Suppressor macrophage (primary cell): ENCODE measurements at places on chromosomes 3 and 15.

DNA sequence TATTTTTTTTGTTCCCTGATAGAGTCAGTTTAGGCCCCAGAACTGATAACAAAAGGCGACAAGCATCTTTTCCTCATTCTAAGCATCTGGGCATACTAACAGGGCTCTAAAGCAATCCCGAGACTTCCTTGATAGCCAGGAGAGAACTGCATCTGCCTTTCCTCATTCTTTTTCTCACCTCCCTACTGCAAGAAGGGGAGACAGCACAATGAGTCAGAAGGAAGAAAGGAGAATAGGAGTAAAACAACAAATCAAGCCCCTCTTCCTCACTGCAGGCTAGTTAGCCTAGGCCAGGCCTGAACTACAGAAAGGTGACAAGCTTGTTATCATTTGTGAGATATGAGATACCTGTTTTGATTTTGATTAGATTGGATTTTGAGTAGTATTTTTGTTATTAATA, 97.9 kb downstream of the NAALADL2 start:
- DNase-seq: no peak

GRCh38 chr3:177781686-177782161, 584.4 kb upstream of the TBL1XR1 start:
- peak; percentile 79 for DNase-seq

DNA sequence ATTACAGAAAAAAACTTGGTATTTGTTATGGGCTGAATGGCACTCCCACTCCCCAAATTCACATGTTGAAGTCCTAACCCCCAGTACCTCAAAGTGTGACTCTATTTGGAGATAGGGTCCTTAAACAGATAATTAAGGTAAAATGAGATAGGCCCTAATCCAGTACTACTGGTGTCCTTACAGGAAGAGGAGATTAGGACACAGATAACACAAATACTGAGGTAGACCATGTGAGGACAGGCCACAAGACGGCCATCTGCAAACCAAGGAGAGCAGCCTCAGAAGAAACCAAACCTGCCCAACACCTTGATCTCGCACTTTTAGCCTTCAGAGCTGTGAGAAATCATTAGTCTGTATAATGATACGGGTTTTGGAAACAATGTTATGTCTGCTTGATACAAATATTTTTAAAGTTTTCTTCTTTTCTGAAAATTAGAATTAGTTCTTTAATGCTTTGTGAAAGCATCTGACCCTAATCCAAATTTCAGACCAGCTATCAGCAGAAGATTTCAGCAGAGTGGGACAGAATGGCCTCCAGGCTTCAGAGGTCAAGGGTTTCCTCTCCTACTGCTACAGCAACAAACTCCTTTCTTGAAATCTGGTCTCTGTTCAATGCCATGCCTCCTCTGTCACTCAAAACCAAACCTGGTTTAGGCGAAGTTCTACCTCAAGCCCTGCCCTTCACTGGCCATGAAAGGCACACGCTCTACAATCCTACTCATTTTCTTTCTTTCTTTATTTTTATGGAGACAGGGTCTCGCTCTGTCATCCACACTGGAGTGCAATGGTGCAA, 22.0 kb upstream of the HDC start:
- no peak for DNase-seq

- DNase-seq: no peak
These were observed 633.9 kb upstream of the TGFBR2 start for GRCh38 chr3:29972320-29972993.

GRCh38 chr15:67100801-67101581, 35.6 kb downstream of the SMAD3 start:
- no peak for DNase-seq

DNA sequence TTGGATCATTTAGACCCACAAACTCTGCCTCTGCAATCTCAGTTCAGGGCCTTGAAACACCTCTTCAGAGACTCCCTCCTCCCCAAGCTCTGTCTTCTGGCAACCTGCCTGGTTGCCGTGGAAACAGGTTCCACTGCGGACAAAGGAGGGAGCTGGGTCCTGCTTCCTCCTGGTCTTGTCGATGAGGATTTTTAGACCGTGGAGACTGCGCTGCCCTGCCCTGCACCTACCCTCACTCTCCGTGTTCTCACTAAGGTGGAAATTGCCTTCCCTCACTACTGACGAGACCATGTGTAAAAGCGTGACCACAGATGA, at the start of gene RTP1:
RTP1 (plus strand) TSS at position 152 of the 315 bp plus-strand sequence; CDS start at position 182, 30 bp downstream.
- DNase-seq: no peak

DNA sequence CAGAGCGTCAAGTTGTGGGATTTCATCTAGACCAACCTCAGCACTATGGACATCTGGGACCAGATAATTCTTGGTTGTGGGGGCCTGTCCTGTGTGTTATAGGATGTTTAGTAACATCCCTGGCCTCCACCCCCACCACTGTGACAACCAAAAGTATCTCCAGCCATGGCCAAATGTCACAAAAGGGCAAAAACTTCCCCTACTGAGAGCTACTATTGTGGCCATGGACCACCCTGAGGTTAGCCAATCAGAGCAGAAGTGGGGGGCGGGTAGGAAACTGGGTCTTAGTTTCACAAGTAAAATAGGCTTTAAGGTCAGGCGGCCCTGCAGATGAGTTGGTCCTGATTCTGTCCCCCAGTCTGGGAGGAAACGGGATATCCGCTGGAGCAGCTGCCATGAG, 25.4 kb downstream of the KIF7 start:
- no peak for DNase-seq

DNA sequence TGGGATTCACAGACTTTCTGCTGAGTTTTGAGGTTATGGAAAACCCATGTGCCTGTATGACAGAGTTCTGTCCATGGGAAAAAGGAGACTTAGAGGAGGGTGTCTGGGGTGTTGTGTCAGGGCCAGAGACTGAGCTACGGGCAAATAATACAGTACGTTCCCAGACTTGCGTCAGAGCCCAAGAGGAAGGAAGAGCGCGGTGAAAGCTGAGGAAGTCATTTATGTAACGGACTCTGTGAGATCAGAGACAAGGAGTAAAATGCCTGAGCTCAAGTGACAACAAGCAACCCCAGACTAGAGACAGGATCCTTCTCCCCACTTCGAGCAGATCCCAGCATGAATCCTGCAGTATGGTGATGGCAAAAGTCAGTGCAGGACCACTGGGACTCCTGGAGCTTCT, 368.6 kb upstream of the MCTP2 start:
- DNase-seq: peak; percentile 92

DNA sequence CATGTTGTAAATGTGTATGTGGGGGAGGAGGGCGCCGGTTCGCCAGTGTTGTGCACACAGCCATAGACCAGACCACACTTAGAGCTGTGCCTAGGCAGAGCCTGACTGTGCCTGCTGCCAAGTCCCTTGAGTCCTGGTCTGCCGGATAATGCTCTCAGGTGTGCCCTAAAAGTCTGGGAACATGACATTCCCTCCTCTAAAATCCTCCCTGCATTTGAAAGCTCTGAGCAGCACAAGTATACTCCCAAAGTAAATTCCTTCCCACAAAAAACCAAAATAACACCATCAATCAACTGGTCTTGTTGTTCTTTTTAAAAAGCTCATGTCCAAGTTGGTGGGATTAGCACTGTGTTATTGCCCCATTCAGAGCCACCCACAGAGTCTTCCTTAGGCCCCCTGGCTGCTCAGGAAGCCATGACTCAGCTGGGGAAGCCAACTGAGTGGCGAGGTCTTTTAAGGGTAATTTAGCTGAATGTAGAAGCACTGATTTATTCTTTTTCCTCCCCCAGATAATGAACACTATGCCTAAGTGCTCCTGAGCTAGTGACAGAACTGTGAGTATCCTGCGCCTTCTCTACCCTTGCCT, 147.8 kb upstream of the MCTP2 start:
- DNase-seq: peak; percentile 48

DNA sequence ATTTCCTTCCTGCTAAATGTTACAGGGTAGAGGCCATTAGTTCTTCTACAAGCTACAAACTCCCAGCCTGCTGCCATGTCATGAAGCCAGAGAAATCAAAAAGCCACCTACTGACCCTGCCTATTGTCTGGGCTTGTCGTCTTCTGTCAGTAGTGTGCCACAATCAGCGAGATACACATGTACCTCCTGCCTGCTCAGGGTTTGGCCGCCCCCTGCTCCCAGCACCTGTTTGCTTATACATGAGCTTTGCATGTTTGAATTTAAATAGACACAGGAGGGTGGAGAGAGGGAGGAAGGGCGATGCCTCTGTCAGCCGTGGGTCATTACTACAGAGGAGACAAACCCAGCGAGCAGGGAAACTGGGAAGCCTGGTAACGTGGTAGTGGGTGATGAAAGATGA, 106.1 kb downstream of the ROBO2 start:
- no peak for DNase-seq

- no peak for DNase-seq
These were observed 226.8 kb downstream of the OCA2 start for GRCh38 chr15:27872355-27872754.

GRCh38 chr3:64131725-64132469, 93.4 kb downstream of the PRICKLE2 start:
- no peak for DNase-seq

DNA sequence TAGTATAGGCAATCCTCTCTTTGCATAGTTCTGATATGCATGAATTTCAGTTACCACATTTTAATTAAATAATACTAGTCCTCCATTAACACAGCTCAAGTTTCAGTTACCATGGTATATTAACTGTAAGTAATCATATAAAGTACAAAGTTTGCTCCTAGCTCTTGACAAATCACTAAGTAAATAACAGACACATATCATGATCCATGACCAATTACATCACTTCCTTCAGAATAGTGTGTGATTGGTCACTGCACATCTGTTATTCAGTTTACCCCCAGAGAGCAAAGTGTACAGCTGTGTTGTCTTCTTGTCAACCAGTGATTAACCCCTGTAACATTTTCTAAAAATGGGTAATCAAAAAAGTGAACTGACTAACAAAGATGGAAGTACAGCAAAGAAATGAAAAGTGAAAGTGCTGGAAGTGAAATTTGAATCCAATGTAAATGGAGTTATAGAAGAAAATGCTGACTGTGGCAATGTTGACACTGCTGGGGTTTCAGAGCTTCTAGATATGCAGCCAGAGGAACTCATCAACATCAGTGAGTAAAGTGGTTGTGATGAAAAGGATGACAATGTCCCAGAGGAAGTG, 30.2 kb upstream of the LEKR1 start:
- peak; percentile 26 for DNase-seq

DNA sequence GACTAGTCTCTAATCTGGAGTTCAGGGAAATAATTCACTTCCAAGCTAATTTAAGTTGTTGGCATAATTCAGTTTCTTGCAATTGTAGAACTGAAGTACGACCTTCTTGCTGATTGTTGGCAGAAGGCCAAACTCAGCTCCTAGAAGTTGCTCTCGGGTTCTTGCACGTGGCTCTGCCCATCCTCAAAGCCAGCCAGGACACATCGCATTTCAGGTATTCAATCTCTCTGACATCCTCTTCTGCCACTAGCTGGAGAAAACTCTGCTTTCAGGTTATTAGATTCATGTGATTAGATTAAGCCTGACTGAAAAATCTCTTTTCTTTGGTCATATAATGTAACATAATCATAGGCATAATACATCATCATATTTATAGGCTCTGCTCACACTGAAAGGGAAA, 362.0 kb downstream of the ZPLD1 start:
- DNase-seq: no peak

DNA sequence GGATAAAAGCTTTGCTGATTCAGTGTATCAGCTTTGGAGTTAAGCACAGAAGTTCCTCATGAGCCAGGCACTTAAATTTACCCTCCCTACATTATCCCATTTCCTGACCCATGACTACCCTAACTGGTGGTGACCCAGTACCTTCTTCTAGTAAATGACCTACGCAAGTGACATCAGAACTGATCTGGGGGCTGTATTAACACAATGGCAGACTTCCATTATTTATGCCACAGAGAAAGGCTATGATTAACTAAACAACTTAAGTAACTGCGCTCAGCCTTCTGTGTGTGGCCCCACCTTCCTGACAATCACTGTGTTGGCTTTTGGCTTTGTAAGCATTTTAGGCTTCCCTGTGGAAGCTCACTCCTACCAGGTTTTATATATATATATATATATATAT, 1.9 kb downstream of the MB21D2 start:
- peak; percentile 39 for DNase-seq

- peak; percentile 92 for DNase-seq
These were observed 30.5 kb upstream of the TIPARP start for GRCh38 chr3:156643729-156644389.
